ENCODE measurements at places on chromosomes 1 and 21.
A peak's percentile ranks its signal among the peaks of the same experiment; 100 is the strongest.

GRCh38 chr1:215636258-215636965 lies 69.3 kb downstream of the KCTD3 start:
- DNase-seq = no peak

DNA sequence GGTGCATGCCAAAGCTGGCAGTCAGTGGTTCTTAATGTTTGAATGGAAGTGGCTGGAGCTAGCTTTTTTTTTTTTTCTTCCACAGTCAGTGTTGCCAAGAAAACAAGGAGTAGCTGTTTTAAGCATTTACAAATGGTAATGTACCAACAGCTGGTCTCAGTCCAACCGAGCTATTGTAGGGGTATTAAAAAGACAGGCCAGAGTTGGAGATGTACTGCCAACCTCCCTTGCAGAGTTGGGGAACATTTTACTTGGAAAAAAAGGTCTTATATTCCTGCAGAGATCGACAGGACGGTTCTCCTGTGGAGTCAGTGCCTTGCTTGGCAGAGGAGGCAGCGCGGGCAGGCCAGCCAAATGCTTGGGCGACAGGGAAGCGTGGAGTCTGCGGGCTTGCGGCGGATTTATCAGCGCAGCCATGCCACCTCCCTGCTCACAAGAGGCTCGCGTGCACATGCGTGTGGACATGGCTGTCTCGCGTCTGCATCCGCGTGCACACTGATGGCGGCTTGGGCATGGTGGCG lies 338.1 kb downstream of the RPS6KC1 start:
- no peak for DNase-seq

DNA sequence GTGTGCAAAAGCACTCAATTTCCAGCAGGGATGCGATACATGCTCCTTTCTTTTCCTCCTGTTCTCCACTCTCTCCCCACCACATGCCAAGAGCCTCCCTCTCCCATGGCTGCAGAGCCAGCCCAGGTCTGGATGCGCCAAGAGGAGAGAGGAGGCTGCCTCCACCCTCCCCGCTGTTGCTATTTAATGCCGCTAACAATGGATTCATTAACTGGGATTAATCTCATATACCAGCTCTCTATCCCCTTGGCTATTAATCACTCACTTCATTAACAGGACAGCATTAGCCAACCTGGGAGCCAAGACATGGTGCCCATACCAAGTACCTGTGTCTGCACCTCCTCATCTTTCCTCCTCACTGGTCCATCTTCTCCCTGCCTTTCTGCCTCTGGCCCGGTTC lies 49.1 kb upstream of the SCMH1 start:
- DNase-seq = no peak

DNA sequence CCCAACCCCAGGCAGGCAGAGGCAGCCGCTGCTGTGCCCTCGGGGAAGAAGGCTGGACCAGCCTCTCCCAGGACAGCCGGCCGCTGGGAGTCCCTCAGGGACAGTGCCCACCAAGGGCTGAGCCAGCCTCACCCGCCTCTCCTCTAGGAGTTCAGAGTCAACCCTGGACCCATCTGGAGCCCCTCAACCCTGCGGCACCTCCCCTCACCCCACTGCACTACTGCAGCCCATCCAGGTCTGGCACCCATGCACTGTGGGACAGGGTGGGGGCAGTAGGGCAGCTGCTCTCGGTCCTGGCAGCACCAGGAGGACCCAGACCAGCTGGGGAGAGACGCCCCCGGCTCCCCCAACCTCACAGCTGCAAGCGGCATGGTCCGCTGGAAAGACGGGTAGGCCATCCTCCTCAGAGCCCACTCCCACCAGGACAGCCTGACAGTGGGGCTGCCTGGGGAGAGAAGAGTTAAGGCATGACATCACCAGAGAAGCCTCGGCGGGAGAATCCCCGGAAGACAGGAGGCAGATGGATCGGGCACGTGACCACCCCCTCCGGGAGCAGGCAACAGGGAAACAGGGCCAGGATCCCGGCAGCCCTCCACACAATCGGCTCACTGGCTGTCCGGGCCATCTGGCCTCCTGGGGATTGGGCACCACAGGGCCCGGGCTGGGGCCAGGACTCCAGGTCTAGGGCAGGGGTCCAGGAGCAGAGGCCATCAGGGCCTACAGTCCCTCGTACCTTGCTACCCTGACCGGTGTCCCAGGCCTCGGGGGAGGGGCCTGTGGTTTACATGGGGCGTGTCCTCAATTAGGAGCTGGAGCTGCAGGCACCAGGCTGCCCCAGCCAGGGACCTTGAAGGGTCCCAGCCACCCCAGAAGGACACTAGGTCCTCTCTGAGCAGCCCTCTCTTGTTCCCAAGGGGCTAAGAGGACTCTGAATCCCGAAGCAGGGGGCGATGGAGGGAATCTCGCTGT lies 3.1 kb downstream of the ACAP3 start:
- no peak for DNase-seq

DNA sequence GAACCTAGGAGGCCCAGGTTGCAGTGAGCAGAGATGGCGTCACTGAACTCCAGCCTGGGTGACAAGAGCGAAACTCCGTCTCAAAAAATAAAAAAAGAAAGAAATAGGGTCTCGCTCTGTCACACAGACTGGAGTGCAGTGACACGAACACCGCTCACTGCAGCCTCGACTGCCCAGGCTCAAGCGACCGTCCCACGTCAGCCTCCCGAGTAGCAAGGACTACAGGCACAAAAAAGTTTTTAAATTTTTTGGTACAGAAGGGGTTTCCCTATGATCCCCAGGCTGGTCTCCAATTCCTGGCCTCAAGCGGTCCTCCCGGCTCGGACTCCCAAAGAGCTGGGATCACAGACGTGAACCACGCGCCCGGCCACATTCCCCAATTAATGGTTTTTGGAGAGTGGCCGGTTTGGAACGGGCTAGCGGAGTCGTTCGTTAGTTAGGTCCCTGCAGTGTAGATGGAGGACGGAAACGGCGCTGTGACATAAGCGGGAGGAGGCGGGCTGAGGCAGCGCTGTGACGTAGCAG lies 611 bp upstream of the GUK1 start:
- DNase-seq = no peak

GRCh38 chr1:35406103-35406502 lies 137.6 kb downstream of the ZMYM4 start:
- no peak for DNase-seq

- DNase-seq = no peak
Observed at GRCh38 chr1:245143849-245144248, 10.9 kb upstream of the KIF26B start.

DNA sequence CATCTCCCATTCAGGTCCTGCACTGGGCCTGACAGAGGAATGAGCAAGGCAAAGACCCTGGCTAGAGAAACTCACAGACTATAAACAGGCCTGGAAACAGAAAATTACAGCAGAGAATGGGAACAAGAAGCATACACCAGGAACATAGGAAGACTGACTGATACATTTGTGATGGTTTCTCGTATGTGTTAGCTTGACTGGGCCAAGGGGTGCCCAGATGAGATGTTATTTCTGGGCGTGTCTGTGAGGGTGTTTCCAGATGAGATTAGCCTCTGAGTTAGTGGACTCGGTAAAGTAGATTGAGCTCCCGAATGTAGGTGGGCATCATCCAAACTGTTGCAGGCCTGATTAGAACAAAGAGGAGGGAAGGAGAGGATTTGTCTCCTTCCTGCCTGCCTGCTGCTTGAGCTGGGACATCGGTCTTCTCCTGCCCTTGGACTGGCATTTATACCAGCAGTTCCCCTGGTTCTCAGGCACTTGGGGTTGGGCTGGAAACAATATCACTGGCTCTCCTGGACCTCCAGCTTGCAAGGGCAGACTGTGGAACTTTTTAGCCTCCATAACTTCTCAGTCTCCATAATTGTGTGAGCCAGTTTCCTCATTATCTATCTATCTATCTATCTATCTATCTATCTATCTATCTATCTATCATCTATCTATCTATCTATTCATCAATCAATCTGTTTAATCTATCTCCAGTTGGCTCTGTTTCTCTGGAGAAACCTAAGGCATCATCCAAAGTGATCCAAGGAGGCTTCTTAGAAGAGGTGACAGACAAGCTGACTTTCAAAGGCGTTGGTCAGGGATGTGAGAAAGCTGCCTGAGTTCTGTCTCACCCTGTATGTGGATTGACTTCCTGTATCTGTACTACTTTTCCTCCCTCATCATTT lies 9.7 kb upstream of the FOXO6 start:
- no peak for DNase-seq

- DNase-seq = no peak
Observed at GRCh38 chr1:90616395-90616794, 100.7 kb downstream of the BARHL2 start.

- DNase-seq = no peak
Observed at GRCh38 chr1:109944541-109944940, 33.9 kb downstream of the CSF1 start.

GRCh38 chr1:223266632-223267172 lies 97.3 kb downstream of the SUSD4 start:
- DNase-seq = no peak

DNA sequence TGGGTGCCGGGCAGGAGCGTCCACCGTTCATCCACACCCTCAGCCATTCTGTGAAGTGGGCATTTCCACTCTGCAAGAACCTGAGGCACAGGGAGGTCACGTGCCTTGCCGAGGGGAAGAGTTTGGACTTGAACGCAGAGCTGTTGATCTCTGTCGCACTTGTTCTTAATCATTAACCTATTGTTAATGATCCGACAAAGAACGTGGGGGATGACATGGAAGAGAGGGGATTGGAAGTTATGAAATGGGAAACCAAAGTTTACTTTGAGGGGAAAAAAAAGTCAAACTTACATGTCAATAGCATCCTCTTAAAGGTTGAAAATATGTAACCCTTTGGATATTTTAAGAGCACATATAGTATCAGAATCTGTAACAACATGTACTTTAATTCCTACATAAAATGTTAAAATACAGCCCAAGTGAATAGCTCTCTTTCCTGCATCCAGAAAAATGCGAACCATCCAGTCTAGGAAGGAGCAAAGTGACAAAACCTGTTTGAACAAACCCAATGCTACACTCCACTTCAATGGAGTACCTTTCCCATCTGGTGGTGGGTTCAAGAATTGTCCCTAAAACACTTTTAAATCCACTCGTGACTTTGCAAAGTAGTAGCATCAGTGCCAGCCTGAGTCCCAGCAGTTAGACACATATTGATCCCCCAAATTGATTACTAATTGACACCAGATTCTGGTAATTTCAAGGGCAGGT lies 75.5 kb downstream of the SETD4 start:
- DNase-seq = no peak

GRCh38 chr1:202072211-202072765 lies 50.4 kb upstream of the GPR37L1 start:
- DNase-seq = no peak

DNA sequence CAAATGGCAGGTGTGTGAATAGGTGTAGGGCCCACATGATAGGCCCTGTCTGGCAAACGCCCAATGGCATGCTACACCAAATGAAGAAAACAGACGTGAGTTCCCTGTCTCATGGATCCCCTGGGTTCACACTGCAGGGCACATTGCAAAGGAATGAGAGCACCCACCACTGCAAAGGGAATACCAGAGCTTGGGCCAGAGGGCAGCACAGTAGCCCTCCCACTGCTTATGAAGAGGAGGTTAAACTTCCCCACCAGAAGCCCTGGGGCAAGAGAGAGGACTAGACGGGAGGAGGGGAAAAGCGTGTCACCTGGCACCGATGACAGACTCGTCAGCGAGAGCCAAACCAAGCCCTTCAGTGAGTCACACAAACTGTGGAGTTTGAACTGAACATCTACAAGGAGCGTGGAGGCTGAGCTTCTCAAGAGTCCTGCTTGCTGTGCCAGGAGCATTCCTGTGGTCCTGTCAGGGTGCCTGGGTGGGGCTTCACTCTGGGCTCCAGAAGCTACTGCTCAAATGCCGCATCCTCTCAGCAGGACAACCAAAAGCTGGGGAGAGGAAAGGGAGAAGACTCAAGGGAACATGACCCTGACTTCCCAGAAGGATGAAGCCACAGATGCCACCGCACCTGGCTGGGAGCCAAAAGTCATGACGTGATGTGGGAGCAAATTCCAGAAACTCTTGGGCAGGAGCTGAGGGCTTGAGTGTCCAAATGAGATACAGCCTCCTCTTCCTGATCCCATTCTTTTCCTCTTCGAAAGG lies 61.1 kb downstream of the TOMM20 start:
- DNase-seq = peak; percentile 53

GRCh38 chr1:88943241-88943640 lies 49.2 kb downstream of the KYAT3 start:
- no peak for DNase-seq

GRCh38 chr1:98355656-98356383 lies 305.7 kb upstream of the SNX7 start:
- no peak for DNase-seq
